Effector memory CD4-positive, alpha-beta T cell (primary cell): ENCODE measurements at places on chromosomes 4 and X.
A peak's percentile ranks its signal among the peaks of the same experiment; 100 is the strongest.

DNA sequence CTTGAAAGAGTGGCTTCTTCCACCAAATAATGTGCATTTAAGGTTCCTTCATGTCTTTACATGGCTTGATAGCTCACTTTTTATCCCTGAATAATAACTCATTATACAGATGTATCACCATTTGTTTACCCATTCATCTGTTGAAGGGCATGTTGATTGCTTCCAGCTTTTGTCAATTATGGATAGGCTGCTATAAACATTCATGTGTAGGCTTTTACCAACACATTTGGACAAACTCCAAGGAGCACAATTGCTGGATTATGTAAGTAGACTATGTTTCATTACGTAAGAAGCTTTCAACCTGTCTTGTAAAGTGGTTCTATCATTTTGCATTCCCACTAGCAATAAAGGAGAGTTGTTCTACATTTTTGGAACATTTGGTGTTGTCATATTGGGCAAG lies 2637.0 kb downstream of the PCDH7 start:
- no peak for DNase-seq

DNA sequence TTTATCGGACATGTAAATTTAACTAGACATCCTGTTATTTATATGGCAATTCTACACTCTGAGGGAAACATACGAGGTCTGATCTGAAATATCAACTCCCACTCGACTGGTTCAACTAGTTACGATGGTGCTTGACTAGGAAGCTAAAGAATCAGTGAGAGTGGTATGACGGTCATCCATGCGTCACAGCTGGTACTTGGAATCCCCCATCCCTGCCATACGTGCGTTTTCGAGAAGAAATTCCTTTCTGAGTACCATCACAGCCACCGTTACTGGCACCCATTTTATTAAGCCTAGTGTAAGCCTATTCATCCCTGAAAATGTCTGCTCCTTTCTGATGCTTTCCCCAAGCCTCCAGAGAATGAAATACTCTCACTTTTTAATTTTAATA lies 695 bp upstream of the PIGA start:
- DNase-seq = peak; percentile 44

DNA sequence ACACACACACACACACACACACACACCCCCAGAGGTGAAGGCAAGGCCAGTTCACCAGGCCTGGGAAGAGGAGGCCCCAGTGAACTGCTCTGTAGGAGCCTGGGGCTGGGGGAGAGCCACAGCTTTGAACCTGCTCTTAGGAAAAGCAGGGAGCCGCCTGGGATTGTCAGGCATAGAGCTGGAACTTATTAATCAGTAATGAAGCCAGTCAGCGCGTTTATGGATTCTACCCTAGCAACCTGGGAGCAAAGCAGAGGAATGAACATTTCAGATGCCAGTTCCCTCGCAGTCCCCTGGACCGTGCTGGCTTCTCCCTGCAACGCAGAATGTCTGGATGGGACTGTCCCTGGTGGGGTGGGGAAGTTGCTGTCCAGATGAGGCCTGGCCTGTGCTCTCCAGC lies 45.3 kb upstream of the DDX3X start:
- DNase-seq = no peak

DNA sequence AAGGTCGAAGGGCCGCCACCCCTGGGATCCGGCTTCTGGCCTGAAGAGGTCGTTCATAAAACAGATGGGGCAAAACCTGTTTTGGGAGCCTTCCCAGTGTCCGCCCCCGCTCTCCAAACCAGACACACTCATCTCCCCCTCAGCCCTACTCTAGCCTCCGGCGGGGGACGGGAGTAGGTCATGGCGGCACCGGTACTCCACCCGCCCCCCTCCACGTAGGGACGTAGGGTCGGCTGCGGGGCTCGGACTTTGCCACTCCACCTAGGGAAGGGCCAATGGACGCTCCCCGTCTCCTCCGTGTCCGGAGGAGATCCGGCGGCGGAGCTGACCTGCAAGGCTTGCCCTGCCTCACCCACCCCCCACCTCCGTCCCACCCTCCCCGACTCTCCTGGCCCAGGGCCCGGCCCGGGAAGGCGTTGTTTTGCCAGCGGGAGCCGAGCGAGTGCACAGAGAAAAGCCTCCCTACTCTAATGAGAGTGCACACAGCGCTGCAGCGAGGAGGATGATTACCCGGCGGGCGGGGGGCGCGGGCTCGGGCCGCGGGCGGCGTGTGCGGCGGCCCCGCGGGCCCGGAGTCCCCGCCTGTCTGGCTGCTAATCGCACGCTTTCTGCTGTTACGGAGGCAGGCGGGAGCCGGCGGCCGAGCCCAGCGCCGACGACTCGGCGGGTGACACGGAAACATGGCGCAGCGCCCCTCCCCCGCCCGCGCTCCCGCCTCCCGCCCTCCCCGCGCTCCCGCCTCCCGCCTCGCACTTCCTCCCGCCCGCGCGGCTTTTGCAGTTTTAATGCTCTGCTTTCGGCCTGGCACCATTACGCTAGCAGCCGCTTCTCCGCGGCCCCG lies 8.3 kb upstream of the BCOR start:
- peak; percentile 55 for DNase-seq
